ENCODE measurements at places on chromosomes 5 and 9. TPM values are rescaled to one million over a fixed set of nuclear protein-coding genes. Genes with fewer than 3 reads are reported as not detected.

The DNAI1 gene
- not detected for polyA plus RNA-seq

The PDZD2 gene
- polyA plus RNA-seq: 12.4 TPM

The RLN1 gene
- polyA plus RNA-seq: not detected

The SLC34A1 gene
- polyA plus RNA-seq: 0.08 TPM

The GFRA3 gene
- 7.6 TPM for polyA plus RNA-seq

The EGFLAM gene
- 49.9 TPM for polyA plus RNA-seq

The ORM1 gene
- polyA plus RNA-seq: not detected

The FCN1 gene
- polyA plus RNA-seq: 1.9 TPM

The ENHO gene
- polyA plus RNA-seq: 3.8 TPM

The ICE1 gene
- 31.6 TPM for polyA plus RNA-seq

The C5orf22 gene
- 19.5 TPM for polyA plus RNA-seq

The SMIM27 gene
- 12.3 TPM for polyA plus RNA-seq
